ENCODE measurements at places on chromosomes 3 and 15. TPM values are rescaled to one million over a fixed set of nuclear protein-coding genes. Genes with fewer than 3 reads are reported as not detected.

DNA sequence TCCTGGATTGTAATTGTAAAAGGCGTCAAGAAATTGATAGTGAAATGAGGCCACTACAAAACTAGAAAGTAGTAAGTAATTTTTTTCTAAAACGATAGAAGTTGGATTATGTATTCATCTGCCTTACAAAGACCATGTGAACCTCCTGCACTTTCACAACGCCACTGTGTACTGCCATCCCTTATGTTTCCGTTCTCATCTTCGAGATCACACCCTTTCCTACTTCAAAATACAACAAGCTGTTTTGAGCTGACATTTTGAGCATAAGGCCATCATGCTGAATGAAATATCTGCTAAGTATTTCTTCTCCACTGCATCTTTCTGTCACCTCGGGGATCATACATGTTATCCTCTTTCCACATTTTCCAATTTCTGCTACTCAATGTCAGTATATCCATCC, 885.5 kb downstream of the ROBO1 start:
- no peak for DNase-seq

- DNase-seq = no peak
Measured at GRCh38 chr15:92076541-92076940, 223.0 kb downstream of the SLCO3A1 start.

DNA sequence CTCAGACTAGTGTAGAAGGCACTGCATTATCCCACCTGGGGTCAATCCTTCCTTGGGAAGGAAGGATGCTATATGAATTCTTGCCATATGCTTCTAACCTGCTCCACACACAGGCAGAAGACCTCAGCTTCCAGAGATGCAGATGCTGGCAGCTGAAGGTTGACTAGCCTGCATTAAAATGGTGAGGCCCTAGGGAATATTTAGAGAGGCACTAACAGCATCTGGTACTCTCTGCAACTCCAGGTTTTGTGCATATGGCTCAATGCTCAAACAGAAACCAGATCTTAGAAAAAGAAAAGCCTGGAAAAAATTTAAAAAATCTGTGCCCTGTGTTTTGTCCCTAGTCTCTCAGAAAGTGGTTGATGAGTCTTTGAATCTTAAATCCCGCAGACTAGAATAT, 56.0 kb upstream of the MYRIP start:
- DNase-seq = no peak

GRCh38 chr3:33732394-33732793, 14.3 kb upstream of the CLASP2 start:
- no peak for DNase-seq

GRCh38 chr3:117526470-117527079, 817.0 kb downstream of the TUSC7 start:
- no peak for DNase-seq

- no peak for DNase-seq
Measured at GRCh38 chr15:89462198-89462912, 34.0 kb downstream of the RHCG start.

CGNL1 gene
- total RNA-seq = 50.1 TPM

OCA2 gene
- not detected for total RNA-seq

TM6SF1 gene
- total RNA-seq = 46.6 TPM
